ENCODE measurements at places on chromosomes 2 and 18. TPM values are rescaled to one million over a fixed set of nuclear protein-coding genes. Genes with fewer than 3 reads are reported as not detected.

Gene PTGR3
- 81.5 TPM for total RNA-seq

Gene GAL3ST2
- not detected for total RNA-seq

Gene HOXD12
- total RNA-seq, result not detected

Gene TET3
- total RNA-seq, result 2.0 TPM

Gene AFF3
- total RNA-seq, result 7.6 TPM

Gene ACMSD
- total RNA-seq, result not detected

Gene MYO7B
- total RNA-seq, result 0.32 TPM

Gene TTR
- not detected for total RNA-seq

Gene SPOPL
- 12.9 TPM for total RNA-seq

Gene CENPO
- total RNA-seq, result 2.2 TPM

Gene GKN2
- total RNA-seq, result not detected

Gene CPLX4
- total RNA-seq, result not detected

Gene OR6B2
- not detected for total RNA-seq

Gene VWC2L
- total RNA-seq, result not detected

Gene FKBP1B
- 3.1 TPM for total RNA-seq

Gene GREB1
- total RNA-seq, result 9.0 TPM

Gene CIB4
- total RNA-seq, result not detected

Gene TYMS
- 2.7 TPM for total RNA-seq

Gene SATB2
- total RNA-seq, result 1.3 TPM

Gene IL36B
- total RNA-seq, result not detected

Gene LYG1
- not detected for total RNA-seq

Gene NT5C1B
- not detected for total RNA-seq

Gene CYTIP
- total RNA-seq, result 1.1 TPM

Gene POTEI
- not detected for total RNA-seq

Gene MYOM1
- total RNA-seq, result 608 TPM

Gene LYG2
- not detected for total RNA-seq

Gene MAL
- total RNA-seq, result 5.5 TPM

Gene UGT1A10
- total RNA-seq, result not detected

Measured in Right ventricle myocardium superior (tissue), 1 donor.